ENCODE measurements at places on chromosomes 13 and 19.

GRCh38 chr13:30742901-30743300 is 7.6 kb downstream of the ALOX5AP start:
- no peak for DNase-seq

GRCh38 chr19:38617283-38617763 is 430 bp downstream of the MAP4K1 start:
- no peak for DNase-seq

- DNase-seq: no peak
Observed at GRCh38 chr13:47632311-47632710, 368.8 kb downstream of the SUCLA2 start.

GRCh38 chr19:14450168-14450874 is 17.2 kb downstream of the PKN1 start:
- peak; percentile 41 for DNase-seq

DNA sequence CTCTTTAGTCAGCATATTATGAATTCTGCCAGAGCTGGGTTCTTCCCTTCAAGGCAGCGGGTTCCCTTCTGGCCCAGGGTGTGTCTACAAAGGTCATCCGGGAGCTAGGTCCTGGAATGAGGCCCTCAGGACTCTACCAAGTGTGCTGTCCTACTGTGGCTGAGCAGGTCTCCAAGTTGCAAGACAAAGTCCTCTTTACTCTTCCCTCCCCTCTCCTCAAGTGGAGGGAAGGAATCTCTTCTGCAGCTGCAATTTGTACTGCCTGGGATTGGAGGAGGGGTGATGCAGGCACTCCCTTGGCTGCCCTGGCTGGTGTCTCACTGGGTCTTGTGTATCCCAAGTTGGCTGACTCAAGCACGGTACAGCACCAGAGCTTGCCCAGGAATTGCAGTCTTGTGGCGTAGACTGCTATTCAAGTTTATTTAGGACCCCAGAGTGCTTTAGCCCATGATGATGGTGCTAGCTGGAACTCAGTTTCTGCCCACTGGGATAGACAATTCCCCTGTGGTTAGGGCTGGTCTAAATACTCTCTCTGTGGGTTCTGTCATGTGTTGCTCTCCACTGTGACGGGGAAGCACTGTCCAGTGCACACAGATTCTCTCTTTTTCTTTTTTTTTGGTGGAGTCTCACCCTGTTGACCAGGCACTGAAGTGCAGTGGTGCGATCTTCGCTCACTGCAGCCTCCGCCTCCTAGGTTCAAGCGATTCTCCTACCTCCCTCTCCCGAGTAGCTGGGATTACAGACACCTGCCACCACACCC is 28.5 kb downstream of the RFC3 start:
- DNase-seq: no peak

DNA sequence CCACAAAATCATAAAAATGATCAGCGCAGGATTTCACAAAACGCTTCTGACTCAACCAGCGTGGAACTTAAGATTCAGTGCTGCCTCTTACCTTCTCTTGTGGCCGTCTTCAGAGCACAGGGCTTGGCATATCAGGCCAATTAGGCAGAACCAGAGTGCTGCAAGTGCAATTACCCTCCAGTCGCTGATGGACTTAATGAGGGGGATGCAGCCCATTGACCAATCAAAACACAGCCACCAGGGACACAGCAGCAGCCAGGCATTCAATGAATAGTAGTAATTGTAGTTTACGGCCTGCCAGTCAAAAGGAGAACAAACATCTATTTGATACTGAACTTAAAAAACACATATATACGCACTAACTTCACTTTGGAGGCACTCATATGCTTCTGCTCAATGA is 38.2 kb downstream of the TMTC4 start:
- no peak for DNase-seq

- no peak for DNase-seq
Observed at GRCh38 chr13:21522847-21523246, 63.7 kb upstream of the ZDHHC20 start.

- DNase-seq: no peak
Observed at GRCh38 chr19:54141356-54141755, 3.8 kb downstream of the CNOT3 start.

DNA sequence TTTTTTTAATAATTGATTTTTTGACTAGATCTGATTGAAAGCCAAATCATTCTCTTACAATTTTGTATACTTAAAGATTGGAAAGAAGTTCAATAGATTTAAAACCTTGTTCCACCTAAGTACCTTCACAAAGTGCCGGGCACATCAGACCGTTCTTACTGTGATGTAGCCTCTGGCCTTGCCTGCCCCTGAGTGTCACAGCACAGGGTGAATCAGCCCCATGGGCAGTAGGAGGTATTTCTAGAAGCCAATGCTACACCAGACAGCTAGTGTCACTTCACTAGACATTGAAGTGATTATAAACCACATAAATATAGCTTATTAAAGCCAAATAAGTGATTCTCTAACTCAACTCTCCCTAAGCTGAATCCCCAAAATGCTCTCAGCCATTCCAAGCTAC is 131.3 kb downstream of the LACC1 start:
- no peak for DNase-seq

DNA sequence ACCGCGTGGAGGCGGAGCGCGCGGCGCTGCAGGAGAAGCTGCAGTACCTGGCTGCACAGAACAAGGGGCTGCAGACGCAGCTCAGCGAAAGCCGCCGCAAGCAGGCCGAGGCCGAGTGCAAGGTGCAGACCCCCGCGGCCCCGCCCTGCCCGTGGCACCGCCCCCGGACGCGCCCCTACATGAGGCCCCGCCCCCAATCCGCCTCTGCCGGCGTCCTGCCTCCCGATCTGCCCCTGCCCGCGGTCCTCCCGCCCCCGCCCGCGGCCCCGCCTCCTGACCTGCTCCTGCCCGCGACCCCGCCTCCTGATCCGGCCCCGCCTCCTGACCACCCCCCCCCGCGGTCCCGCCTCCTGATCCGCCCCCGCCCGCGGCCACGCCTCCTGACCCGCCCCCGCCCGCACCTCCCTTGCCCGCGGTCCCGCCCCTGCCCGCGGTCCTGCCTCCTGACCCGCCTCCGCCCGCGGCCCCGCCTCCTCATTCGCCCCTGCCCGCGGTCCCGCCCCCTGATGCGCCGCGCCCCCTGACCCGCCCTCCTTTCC is 11.7 kb downstream of the PRR36 start:
- peak; percentile 78 for DNase-seq

DNA sequence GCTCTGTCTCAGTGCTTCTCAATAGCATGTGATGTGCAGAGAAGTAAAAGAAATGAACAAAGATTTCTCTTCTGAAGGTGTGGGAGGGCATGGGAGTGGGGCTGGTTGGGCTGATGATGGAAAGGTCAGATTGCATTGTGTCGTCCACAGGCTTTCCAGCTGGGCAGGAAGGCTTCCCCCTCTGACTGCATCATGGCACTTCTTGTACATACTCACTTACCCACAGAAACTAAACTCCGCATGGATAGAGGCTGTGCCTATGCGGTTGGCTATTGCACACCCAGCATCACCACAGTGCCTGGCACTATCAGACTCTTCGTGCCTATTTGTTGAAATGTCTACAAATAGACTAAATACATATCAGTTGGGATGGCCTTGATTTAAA is 24.4 kb upstream of the TNFSF11 start:
- DNase-seq: no peak

GRCh38 chr13:114142640-114143490 is 10.4 kb upstream of the RASA3 start:
- DNase-seq: peak; percentile 65

GRCh38 chr19:2631213-2631821 is 71.2 kb downstream of the GNG7 start:
- no peak for DNase-seq

GRCh38 chr19:49672131-49672919 is 4.7 kb upstream of the PRMT1 start:
- DNase-seq: peak; percentile 72

DNA sequence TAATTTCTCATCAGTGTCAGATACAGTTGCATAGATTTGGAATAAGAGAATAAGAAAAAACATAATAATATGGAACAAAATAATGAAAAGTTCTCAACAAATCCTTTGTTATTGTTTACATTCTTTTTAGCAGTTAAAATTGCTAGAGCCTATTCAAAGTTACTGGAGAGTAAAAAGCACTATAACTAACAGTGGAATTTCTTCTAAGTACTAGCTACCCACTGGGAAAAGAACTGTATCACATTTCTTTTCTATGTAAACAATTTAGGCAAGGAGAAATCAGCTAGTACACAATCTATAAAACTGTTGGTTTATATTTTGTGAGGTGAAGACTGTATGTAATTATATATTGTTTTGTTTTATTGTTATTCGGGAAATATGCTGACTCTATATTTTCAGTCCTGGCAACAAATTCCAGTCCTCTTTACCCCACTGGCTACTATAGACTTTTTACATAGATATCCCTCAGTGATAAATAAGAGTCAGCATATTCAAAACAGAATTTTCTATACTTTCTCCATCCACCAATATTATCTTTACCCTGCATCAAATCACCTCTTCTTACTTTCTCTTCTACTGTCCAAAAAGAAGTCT is 222.0 kb downstream of the PCDH9 start:
- DNase-seq: no peak

DNA sequence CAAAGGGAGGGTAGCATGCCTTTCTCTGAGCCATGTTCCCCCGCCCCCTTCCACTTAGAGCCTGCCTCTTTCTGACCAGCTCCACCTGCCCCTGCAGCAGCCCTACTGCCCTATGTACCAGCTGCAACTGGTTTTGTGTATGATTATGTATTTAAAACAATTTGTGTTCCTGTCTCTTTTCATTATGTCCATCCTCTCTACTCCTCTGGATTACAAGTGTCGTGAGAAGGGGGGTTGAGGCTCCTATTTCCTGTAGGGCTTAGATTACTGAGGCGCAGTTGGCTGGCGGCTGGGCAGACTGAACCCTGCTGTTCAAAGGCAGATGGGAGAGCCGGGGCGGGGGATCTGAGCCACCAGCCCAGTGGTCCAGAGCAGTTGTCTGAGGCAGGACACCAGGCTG is 213.3 kb downstream of the KCNRG start:
- no peak for DNase-seq

DNA sequence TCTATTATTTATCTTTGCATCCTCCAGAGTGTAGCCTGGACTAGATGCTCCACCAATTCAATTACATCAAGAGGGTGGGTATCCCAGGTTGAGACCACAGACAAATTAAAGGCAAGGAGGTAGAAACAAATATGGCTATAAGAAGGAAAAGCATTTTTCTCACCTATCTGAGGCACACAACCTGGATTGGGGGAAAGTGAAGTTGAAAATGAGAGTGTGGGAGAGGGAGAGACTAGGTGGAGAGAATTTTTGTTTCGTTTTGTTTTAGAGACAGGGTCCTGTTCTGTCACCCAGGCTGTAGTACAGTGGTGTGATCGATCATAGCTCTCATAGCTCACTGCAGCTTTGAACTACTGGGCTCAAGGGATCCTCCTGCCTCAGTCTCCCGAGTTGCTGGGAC is 5.8 kb upstream of the PRODH2 start:
- DNase-seq: no peak

GRCh38 chr19:35692010-35692409 is 12.3 kb upstream of the ZBTB32 start:
- no peak for DNase-seq

GRCh38 chr13:85266331-85266730 is 532.9 kb downstream of the SLITRK6 start:
- no peak for DNase-seq

DNA sequence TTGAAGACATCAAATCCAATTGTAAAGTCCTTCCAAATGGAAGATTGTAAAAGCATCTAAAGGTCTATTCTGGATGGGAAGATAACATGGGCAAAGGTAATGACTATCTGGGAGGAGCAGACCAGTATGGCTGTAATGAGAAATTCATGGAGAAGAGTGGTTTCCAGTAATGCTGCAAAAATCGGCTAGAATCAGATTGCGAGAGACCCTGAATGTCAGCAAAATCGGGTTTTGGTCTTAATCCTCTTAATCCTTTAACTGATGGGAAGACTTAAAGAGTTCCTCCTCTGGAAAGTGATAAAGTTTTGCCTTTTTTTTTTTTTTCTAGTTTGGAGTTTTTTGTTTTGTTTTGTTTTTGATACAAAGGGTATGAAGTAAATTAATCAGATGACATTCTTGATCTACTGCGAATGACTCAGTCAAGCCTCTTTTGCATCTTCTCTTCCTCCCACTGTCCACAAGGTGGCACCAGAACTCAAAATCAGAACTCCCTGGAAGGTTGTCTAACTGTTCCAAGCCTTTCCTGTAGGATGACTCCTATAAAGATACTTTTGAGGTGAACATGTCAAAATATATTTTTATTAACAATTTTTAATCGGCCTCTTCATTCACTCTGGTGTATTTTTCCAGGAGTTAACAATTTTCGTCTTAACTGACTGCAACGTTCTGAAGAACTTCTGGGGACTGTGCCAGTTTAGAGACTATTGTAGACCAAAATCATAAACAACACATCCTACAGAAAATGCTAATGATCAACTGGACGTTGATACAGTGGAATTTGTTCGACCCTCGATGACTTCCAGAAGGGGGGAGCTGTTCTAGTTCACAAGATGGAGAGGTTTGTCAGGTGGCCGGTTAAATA is 213.3 kb upstream of the MIR17HG start:
- peak; percentile 22 for DNase-seq

GRCh38 chr13:20684041-20684440 is 19.5 kb upstream of the IL17D start:
- DNase-seq: no peak

DNA sequence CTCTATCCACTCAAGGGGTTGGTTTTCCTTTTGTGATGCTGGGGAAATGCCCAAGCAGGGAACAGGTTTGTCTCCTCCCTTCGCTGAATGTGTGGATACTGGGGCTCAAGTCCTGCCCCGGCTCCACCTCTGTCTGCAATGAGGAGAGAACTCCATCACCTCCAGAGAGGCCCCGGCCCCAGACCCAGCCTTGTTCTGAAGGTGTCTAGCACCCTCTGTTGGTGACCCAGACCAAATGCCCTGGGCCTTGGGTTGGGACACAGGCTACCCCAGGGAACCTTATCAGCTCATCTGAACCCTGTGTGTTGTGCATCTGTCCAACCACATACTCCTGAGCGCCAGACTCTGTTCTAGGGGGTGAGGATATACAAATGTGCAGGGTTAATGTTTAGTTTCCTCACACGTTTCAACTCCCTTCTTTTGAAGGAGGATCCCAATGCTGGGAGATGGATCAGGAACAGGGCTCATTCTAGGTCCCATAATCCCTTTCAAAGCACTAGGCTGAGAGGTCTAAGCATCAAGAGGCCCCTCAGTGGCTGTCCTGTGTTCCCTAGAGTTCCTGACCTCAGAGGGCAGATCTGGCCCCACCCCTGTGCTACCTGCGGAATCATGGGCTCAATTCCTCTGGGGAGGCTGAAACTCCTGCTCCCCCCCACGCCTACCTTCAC is 112.5 kb upstream of the SLC7A1 start:
- peak; percentile 48 for DNase-seq

GRCh38 chr13:49254007-49254406 is 6.3 kb downstream of the CDADC1 start:
- no peak for DNase-seq

GRCh38 chr13:45925151-45925550 is 73.6 kb upstream of the SIAH3 start:
- no peak for DNase-seq

DNA sequence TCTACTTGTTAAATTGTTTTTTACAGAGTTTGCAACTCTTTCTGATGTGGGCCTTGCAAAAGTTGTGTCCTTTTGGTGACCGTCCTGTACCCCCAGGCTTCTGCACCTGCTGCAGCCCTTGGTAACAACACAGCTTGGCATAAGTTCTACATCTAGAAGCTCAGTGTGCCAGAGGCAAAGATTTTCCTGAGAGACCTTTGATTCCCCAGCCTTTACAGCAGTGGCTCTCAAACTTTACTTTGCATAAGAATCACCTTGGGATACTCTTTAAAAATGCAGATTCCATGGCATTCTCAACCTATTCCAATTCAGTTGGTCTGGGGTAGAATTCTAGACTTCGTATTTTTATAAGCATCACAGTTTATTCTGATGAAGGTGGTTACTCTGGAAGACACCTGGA is 260.9 kb downstream of the DCT start:
- DNase-seq: no peak

GRCh38 chr13:107801621-107802020 is 413.7 kb downstream of the LIG4 start:
- no peak for DNase-seq

All from activated CD4-positive, alpha-beta T cell treated with anti-CD3 and anti-CD28 coated beads for 4 hours (primary cell).